ENCODE measurements at places on chromosomes 4 and X.

GRCh38 chr4:145297556-145297955, 117.2 kb upstream of the OTUD4 start:
- DNase-seq, result no peak

GRCh38 chrX:17375637-17376430, 834 bp downstream of the NHS start:
- no peak for DNase-seq

GRCh38 chr4:174449944-174450785, 72.1 kb downstream of the HPGD start:
- no peak for DNase-seq

DNA sequence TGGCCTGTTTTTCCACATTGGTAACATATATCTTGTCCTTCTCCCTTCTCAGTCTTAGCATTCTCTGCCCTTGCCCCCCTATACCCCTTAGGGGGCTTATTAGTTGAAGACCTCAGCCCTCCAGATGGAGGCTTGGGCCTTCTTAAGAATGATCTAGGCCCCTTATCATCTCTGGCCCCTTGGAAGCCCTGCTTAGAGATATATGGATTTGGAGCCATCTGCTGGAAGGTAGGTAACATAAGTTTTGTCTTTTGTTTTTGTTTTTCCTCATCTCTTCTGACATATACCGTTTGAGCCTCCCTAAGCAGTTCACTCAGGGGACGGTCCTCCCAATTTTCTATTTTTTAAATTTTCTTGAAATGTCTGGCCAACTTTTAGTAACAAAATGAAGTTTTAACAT, 48.3 kb upstream of the NAP1L2 start:
- DNase-seq, result no peak

- no peak for DNase-seq
These were observed 84.4 kb downstream of the HTRA3 start for GRCh38 chr4:8353912-8354453.

- no peak for DNase-seq
These were observed 15.7 kb downstream of the C1QTNF7 start for GRCh38 chr4:15443371-15444160.

- DNase-seq, result no peak
These were observed 15.9 kb downstream of the HMGB2 start for GRCh38 chr4:173318240-173318639.

DNA sequence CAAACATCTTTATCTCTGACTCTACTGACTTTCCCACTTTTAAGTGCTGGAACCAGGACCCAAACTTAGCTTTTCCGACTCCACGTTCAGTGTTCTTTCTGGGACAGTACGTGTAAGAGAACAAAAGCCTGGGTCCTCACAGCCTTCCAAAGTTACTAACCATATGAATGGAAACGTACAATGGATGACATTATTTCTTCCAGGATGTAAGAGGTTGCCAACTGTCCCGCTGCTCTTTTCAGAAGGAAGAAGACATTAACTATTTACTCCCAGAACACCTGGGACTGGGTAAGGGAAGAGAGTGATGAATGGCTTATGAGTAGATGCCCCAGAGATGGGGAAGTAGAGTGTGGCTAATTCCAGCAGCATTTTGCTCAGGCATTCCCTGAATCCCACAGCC, 114.7 kb downstream of the TRAPPC11 start:
- DNase-seq, result no peak

GRCh38 chr4:77994194-77994721, 62.9 kb upstream of the FRAS1 start:
- peak; percentile 36 for DNase-seq

- no peak for DNase-seq
These were observed 24.3 kb downstream of the LEF1 start for GRCh38 chr4:108144451-108144850.

DNA sequence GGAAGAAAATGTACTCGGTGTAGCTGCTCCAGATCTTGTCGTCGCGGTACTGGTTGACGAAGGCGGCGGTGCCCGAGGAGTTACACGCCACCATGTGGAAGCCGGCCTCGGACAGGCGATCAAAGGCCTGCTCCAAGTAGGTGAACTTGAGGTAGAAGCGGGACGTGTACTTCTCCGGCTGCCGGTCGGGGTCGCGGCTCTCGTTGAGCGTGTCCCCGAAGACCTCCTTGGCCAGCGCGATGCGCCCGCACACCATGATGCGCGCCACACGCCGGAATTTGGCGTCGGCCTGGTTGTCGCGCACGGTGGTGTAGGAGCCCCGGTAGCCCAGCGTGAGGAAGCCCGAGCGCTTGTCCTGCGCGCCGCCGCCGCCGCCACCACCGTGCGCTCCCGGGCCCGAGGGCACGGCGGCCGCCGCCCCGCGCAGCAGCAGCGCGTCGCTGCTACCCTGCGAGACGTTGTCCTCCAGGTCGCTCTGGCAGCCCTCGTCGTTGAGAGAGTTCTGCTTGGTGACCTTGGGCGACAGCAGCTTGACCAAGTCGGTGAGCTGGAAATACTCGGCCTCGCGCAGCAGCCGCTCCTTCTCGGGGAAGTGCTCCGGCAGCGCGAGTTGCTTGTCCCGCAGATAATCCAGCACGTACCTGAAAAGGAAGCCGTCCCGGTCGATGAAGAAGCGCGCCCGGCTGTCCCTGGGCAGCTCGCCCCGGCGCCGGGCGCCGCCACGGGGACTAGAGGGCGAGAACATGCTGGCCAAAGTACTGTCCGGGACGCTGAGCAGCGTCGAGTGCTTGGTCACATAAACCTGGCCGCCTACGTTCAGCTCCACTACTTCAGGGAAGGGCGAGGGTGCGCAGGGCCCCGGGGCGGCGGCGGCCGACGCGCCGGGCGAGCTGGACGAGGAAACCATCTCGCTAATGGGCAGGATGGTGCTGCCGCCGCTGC, 775 bp downstream of the KCTD8 start:
- DNase-seq, result no peak

DNA sequence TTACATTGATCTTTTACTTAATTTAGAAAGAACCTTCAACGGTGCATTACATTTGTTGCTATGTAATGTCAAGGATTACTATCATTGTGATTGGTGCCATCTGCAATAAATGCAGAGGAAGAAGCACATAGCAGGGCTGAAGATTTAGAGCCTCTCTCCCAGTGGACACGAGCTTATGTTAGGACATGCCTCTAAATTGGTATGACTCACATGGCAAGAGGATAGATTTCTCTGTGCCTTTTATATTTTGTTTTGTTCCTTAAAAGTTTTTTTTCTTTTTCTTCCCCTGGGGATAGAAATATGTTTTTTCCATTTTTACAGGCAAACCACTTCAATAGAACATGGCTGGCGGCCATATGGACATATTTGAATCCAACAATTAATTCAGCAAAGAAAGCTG, 205.0 kb upstream of the HAND2 start:
- DNase-seq, result no peak

DNA sequence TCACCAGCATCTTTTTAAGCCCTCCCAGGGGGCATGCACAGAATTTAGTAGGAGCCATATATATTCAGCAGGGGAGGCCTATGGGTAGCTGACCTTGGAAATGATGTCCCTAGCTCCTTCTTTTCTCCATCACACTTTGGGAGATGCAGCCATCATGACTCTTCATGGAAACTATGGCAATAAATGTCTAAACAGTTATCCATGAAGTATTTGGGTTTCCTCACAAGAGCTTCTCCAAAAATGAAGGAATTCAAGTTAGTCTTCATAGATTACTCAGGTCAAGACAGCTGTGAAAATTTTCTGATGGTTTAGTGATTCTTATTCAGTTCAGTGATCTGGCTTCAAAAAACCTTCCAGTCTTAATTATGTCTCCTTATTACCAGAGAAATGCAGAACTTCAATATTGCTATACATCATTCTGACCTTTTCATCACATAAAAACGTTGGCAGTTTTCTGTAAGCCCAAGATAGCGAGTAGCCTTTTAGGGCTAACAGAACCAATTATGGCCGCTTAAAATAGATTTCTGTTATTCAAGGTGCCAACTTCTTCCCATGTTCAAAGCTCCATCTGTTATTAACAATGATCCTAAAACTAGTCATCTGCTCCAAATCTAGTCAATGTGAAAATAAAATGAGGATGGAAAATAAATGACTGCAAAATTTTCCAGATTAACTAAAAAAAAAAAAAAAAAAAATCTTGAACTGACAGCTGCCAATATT, 52.5 kb downstream of the TMEM156 start:
- DNase-seq, result no peak

All from fibroblast of skin of left biceps (primary cell).